ENCODE measurements at places on chromosomes 2 and 18.

DNA sequence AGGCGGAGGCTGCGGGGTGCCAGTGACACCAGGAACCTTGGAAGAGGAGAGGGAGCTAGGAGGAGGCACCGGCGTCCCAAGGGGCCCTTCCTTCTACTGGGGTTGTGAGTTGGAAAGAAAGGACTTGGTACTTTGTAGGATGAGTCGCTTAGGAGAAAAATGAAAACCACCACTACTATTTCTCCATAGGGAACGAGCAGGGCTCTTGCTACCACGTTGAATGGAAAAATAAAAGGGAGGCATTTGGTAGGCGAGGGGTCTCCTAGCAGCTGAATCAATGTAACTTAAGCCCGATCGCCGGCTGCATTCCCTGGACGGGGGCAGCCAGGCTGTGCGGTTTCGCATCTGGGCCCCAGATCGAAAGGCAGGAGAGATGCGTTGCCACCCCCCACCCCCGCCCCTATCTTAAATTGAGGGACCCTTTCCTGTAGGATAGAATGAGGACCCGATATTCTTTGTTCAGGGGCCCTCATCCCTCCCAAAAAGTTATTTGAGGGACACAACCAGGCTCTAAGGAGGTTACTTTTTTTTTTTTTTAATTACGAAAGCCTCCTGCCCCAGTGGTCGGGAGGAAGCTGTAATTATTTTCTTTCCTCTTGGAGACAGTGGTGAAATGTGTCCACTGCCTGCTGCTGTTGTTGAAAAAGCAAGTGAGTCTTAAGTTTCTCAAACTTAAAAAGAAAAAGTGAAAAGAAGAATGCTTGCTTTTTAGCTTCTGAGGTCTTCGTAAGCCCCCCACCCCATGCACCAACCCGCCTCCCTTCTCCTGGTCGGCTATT lies 1.3 kb downstream of the IGFBP2 start:
- DNase-seq: no peak

DNA sequence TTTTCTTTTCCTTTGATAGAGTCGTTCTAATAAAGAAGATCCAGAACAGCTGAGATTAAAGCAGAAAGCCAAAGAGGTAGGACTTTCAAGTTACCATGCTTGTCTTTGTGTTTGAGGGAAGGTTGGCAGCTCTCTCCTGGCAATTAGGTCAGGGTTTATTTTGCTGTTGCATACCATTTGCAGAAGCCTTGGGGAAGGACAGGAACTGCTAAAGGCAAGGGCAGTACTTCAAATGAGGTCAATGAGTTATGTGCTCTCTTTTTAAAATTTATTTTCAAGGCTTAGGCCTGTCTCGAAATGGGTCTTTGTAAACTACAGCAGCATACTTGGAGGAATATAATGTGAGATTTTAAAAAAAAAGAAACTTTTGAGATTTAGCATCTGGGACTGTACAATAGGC lies 108.9 kb downstream of the TAF4B start:
- no peak for DNase-seq

GRCh38 chr18:44765456-44765855 lies 84.8 kb downstream of the SETBP1 start:
- no peak for DNase-seq

DNA sequence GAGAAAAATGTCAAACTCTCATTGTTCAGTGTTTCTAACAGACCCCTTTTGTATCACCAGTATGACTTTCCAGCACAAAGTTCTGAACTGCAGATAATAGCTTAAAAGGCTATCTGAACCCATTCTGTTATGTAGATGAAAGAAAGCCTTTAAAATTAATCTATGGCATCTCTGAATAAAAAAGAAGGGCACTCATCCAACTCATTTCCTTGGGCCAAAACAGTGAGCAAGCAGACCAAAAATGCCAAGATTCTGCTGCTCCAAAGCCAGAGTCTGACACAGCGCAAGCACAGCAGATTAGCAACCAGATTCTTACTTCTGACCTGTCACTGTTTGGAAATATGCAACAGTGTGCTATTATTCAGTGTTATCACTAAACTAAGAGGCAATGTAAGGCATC lies 22.6 kb upstream of the ITGA6 start:
- no peak for DNase-seq

- peak; percentile 28 for DNase-seq
Observed at GRCh38 chr2:1628893-1629292, 115.4 kb downstream of the PXDN start.

- no peak for DNase-seq
Observed at GRCh38 chr2:68512326-68512725, 44.9 kb downstream of the APLF start.

DNA sequence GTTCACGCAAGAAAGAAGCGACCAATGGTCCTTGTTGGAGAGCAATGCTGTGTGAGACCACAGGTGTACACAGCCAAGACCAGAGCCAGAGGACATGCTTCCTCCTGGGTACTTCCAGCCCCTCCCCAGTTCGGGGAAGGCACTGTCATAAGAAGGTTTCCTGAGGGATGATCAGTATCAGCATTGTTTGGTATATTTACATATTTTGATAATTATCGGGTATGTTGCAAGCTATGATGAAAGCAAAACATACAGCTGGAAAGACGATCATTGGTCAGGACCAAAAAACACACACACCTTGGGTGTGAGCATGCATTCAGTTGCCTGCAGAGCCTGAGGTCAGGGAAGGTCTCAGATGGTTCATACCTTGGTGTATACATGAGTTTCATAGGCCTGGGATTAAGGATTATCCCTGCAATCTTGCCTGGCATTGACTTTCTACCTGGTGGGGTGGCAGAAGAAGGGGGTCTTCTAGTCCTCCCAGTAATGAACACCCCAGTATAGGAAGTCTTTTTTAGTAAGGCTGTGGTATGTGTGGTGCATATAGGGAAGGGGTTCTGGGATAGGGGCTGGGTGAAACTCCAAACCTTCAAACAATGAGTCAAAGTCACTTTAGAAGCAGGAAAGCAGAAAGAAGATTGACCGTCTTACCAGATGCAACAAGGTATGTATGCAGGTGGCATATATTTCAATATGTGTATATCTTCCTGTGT lies 2.9 kb downstream of the SERPINB2 start:
- DNase-seq: no peak

GRCh38 chr2:32237488-32237887 lies 27.2 kb downstream of the NLRC4 start:
- no peak for DNase-seq

DNA sequence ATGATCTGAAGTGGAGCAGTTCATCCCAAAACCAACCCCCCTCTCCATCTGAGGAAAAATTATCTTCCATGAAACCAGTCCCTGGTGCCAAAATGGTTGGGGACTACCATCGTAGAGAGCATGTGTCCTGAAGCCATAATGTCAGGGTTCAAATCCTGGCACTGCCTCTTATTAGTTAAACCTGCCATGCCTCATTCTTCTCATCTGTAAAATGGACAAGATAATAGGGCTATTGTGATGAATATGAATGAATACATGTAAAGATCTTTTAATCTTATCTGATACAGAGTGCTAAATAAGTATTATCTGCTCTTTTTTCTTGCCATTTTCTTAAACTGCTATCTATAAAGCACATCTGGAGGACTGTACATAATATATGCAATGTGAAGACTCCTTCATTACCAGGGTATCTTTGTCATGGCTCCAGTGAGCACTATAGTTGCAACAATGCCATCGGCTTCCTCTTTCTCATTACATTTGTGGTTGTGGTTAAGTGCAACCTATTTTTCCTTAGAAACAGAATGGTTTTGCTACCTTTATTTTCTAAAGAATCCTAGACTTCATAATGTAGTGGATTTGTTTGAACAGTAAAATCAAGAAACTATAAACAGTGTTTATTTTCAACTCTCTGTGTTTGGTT lies 27.0 kb downstream of the MFSD6 start:
- DNase-seq: no peak

GRCh38 chr2:208489687-208490086 lies 83.1 kb downstream of the PTH2R start:
- DNase-seq: no peak

DNA sequence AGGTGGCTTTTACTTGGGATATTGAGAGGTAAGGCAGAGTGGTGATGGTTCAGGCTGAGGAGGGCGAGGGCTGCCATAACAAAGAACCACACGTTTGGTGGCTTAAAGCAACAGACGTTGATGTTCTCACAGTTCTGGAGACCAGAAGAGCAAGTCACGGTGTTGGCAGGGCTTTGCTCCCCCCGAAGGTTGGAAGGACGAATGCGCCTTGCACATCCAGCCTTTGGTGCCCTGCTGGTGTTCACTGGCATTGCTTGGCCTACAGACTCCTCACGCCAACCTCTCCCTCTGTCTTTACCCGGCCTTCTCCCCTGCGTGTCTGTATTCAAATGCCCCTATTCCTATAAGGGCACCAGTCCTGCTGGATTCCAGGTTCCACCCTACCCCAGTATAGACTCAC lies 125.4 kb downstream of the TPO start:
- no peak for DNase-seq

DNA sequence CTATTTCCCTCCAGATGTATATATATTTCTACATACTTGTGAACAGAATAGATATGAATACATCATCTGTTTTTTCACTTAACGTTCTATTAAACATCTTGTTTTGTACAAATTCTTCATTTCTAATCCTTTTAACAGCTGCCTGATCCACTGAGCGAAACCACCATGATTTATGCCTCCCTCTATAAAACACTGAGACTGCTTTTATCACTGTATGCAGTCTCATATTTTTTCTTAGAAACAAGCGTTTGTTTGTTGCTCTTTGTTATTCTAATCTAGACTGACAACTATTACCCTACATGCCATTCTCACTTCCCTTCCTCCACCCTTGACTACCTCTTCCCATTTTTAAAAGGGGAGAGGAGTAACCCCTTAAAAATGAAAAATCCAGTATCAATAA lies 88.2 kb downstream of the DTNB start:
- DNase-seq: no peak

DNA sequence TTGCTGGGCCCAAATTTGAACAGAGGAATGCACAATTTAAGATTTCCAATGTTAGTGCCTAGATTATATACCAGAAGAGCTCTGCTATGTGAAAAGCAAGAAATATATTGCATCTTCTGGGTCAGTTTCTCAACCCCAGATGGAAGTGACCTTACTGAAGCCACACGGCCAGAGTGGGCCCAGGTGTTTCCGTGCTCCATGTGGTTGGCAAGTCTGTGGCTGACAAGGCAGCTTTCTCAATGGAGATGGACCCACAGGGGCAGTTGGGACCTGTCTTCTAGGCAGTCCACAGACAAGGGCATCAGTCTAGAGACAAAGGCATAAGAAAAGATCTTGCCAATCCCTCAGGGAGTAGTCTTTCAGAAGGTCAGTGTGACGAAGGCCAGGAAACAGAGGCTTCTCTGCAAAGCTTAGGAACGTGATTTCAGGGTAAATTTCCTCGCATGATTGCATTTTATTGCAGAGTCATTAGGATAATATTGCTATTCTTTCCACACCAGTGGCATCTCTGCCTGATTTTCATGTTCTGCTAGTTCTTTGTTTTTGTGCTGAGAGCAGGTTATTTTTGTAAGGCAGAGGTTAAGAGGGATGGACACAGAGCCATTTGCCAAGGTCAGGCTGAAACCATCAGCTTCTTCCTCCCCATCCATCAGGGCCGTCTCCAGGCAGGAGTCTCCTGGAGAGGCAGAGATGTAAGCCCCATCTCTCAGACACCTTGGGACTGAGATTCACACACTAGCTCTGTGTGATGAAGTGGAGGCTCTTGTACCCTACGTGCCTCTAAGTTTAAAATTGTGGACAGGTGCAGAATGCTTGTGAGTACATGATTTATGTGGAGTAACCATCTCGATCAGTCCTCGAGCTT lies 202.1 kb downstream of the ANKRD30B start:
- DNase-seq: no peak

- DNase-seq: no peak
Observed at GRCh38 chr2:241990466-241990865, 120.9 kb downstream of the RTP5 start.

DNA sequence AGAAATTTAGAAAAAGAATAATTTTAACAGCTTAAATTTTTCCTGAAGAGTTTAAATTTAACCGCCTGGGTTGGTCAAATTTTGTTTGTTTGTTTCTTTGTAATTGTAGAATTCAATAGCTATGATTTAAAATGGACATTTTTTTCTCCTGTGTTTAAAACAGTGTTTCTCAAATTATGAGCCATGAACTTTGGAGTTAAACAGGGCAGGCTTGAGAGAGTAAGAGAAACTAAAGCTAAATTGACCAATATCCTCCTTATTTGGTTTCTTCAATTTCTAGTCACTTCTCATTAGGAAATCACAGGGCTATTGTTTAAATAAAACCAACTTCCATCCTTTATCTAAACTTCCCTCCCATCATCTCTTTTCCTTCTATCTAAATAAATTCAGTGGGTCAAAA lies 21.9 kb downstream of the FN1 start:
- DNase-seq: no peak
